A549 treated with dexamethasone at 1 μM for 4 hours (cell line): ENCODE measurements at places on chromosomes 3 and 15. TPM values are rescaled to one million over a fixed set of nuclear protein-coding genes. Genes with fewer than 3 reads are reported as not detected.

Gene ROBO1
- 13.5 to 24.0 TPM (median 20.8 TPM) in 5 replicates for total RNA-seq

Gene SPINK8
- not detected in 5 replicates for total RNA-seq

Gene LRRC28
- total RNA-seq: 12.2 to 15.6 TPM (median 13.8 TPM) in 5 replicates

Gene MEIS2
- 9.0 to 11.3 TPM (median 9.8 TPM) in 5 replicates for total RNA-seq

Gene SCG3
- 0.04 to 0.10 TPM (median 0.05 TPM) in 4 of 5 replicates, not detected in the other for total RNA-seq

Gene SV2B
- 0.06 to 0.29 TPM (median 0.13 TPM) in 5 replicates for total RNA-seq

Gene GAP43
- total RNA-seq: 0.05 to 0.09 TPM (median 0.06 TPM) in 4 of 5 replicates, not detected in the other

Gene FBXO40
- total RNA-seq: not detected in 5 replicates

Gene SEMA3B
- total RNA-seq: 5.0 to 7.7 TPM (median 6.3 TPM) in 5 replicates

Gene ATP2B2
- total RNA-seq: 0.05 to 0.14 TPM (median 0.13 TPM) in 5 replicates
